ENCODE measurements at places on chromosomes 2 and 18. TPM values are rescaled to one million over a fixed set of nuclear protein-coding genes. Genes with fewer than 3 reads are reported as not detected.

- no peak overlapping the region for H3K27ac ChIP-seq
- H3K4me3 ChIP-seq, result no peak overlapping the region
- H3K4me1 ChIP-seq, result no peaks in the 10 kb centered on the region
- H3K36me3 ChIP-seq, result no peaks in the 10 kb centered on the region
Observed at GRCh38 chr18:25786758-25787157, 303.7 kb downstream of the SS18 start.

GRCh38 chr2:48855142-48855541 lies 99.6 kb upstream of the LHCGR start:
- H3K4me3 ChIP-seq, result no peak overlapping the region
- H3K27me3 ChIP-seq, result no peaks in the 10 kb centered on the region
- H3K36me3 ChIP-seq, result no peaks in the 10 kb centered on the region
- no peak for DNase-seq
- no peaks in the 10 kb centered on the region for H3K4me1 ChIP-seq
- H3K27ac ChIP-seq, result no peak overlapping the region

DNA sequence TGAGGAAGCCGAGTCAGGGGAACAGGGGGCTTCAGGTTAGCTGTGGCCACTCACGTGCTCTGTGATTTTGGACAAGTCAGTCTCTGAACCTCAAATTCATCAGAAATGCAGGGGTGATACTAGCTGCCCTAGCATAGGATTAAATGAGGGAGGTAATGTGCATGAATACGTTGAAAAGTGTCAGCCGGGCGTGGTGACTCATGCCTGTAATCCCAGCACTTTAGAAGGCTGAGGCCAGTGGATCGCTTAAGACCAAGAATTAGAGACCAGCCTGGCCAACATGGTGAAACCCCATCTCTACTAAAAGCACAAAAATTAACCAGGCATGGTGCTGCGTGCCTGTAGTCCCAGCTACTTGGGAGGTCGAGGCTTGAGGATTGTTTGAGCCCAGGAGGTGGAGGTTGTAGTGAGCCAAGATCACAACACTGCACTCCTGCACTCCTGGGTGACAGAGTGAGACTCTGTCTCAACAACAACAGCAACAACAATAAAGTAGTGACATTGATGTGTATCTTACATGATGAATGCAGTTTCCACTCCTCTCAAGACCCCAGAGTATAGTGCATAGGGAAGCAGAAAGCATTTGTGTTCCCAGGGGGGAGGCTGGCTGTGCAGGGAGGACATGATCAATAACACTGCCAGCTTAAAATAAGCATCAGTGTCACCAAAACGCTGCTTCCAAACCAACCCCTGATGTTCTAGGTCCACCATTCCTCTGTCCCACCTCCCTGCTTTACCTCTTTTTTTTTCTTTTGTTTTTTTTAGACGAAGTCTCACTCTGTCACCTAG lies 68.8 kb downstream of the HNRNPLL start:
- DNase-seq, result no peak
- peak overlapping the region; percentile 67 for H3K27ac ChIP-seq
- no peak overlapping the region for H3K4me3 ChIP-seq
- no peaks in the 10 kb centered on the region for H3K36me3 ChIP-seq
- peaks cover 17% of the 10 kb centered on the region for H3K4me1 ChIP-seq

DNA sequence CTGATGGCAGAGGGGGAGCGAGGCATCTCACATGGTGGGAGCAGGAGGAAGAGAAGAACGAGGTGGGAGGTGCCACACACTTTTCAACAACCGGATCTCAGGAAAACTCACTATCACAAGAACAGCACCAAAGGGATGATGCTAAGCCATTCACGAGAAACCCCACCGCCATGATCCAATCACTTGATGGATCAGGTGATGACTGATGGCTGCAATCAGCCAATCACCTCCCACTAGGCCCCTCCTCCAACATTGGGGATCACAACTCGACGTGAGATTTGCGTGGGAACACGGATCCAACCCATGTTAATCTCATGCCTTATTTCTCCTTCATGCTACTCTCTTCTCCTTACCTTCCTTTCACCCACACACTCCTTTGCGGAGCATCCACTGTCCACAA lies 143.6 kb downstream of the ANTXR1 start:
- no peaks in the 10 kb centered on the region for H3K36me3 ChIP-seq
- peaks cover 22% of the 10 kb centered on the region for H3K4me1 ChIP-seq
- H3K27ac ChIP-seq, result no peak overlapping the region
- no peak overlapping the region for H3K4me3 ChIP-seq
- H3K27me3 ChIP-seq, result no peaks in the 10 kb centered on the region

- no peaks in the 10 kb centered on the region for H3K36me3 ChIP-seq
- DNase-seq, result no peak
Observed at GRCh38 chr2:240384711-240385450, 50.6 kb upstream of the GPC1 start.

DNA sequence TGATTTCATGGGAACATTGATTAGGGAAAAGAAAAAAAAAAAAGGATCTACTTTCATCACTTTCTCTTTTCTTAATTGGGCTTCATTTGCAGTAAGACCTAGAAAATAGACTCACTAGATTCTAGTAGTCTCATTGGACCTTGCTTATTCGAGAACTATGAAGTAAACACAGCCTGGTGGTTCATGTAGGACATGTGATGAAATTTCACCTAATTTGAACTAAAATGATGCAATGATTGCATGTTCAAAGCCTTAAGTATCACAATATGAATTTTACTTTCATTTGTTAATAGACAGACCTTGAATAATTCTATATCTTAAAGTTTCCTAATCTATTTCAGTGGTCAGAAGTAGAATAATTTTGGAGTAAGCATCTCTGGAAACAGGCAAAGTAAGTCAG lies 688.9 kb upstream of the NRXN1 start:
- H3K4me1 ChIP-seq, result no peaks in the 10 kb centered on the region
- H3K4me3 ChIP-seq, result no peak overlapping the region
- H3K36me3 ChIP-seq, result no peaks in the 10 kb centered on the region

GRCh38 chr2:236215761-236216333 lies 47.7 kb upstream of the GBX2 start:
- no peaks in the 10 kb centered on the region for H3K4me1 ChIP-seq
- no peak overlapping the region for H3K27ac ChIP-seq
- DNase-seq, result peak; percentile 71
- no peaks in the 10 kb centered on the region for H3K36me3 ChIP-seq
- no peak overlapping the region for H3K4me3 ChIP-seq

GRCh38 chr2:43294973-43295603 lies 68.7 kb upstream of the ZFP36L2 start:
- peaks cover 19% of the 10 kb centered on the region for H3K4me1 ChIP-seq
- no peaks in the 10 kb centered on the region for H3K27me3 ChIP-seq
- DNase-seq, result no peak
- H3K4me3 ChIP-seq, result no peak overlapping the region
- peak overlapping the region; percentile 89 for H3K27ac ChIP-seq

Gene AQP4
- 0.49 TPM for total RNA-seq

Measured in vagina (tissue), 2 donors.